ENCODE measurements at places on chromosomes 6 and 20.

- DNase-seq = no peak
These were observed 664.8 kb upstream of the MMS22L start for GRCh38 chr6:97947841-97948240.

GRCh38 chr6:144036064-144036834 lies 28.2 kb upstream of the PLAGL1 start:
- DNase-seq = no peak

DNA sequence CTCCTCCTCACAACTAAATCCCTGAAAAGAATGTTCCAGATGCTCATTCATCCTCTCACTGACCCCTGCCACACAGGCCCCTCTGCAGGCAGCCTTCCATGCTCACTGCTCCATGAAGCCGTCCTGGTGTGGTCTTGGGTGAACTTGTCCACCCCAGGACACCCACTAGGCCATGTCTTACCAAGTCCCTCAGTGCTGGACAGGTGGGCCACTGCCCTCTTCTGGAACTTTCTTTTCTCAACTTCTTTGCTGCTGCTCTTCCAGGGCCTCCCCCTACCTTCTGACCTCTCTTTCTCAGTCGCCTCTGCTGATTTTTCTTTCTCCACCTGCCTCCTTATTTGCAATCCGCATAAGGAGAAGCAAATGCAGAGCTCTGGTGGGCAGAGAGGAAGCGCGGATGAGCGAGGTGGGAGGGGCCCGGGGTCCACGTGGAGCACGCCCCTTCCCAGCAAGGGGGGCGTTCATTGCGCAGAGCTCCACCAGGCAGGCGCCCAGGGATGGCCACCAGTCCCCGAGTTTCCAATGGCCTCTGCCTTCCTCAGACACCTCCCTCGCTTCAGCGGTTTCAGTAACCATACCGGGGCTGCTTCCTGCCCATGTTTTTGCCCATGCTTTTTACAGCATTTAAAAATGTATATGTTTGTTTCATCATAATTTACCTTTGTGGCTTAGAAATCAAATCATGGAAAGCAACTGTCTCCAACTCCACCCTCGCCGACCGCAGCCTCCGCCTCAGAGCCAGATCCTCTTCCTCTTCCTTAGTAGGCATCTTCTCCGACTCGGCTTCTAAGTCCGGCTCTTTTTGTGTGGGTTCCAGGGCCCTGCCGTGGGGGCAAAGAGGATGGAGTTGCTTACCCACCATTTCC lies 129.6 kb downstream of the ZDHHC14 start:
- no peak for DNase-seq

- DNase-seq = no peak
These were observed 54.4 kb downstream of the PERP start for GRCh38 chr6:138052783-138053182.

DNA sequence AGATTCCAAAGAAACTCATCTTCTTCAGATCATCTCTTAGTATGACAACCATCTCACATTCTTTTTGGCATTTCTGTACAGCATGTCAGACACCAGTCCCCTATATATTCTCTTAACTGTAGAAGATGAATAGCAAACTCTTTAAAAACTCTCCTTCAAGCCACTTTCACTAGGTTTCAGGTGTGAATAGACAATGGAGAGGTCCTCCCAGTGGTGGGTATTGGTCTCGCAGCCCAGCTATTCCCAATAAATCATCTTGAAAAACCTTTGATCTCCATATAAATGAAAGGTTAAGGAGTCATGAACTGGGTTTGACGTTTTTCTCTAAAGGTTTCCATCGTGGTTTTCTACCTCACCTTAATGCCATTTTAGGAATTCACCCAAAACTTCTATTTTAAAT lies 180.0 kb downstream of the GJA1 start:
- no peak for DNase-seq

- no peak for DNase-seq
These were observed 1.8 kb downstream of the ASCC3 start for GRCh38 chr6:100879317-100879716.

- no peak for DNase-seq
These were observed 43.2 kb downstream of the KHDC1L start for GRCh38 chr6:73182021-73182607.

DNA sequence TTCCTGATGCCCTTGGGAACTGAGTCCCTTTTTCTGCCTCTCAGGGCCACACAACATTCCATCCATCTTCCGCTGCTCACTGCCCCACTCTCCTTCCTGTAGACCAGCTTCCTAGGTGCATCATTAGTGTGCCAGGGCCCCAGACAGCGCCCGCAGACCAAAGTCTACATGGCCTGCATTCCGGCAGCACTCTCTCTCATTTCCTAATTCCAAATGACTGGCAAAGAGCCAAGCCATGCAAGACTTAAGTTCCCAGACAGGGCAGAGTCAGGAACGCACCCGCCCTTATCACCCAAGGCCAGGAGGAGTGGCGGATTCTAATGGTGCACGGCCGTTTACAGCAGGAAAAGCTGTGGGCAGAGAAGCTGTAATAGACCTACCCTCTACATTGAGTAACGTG lies 159.8 kb upstream of the ARID1B start:
- no peak for DNase-seq

GRCh38 chr6:164693944-164694343 lies 615.5 kb downstream of the C6orf118 start:
- DNase-seq = no peak

DNA sequence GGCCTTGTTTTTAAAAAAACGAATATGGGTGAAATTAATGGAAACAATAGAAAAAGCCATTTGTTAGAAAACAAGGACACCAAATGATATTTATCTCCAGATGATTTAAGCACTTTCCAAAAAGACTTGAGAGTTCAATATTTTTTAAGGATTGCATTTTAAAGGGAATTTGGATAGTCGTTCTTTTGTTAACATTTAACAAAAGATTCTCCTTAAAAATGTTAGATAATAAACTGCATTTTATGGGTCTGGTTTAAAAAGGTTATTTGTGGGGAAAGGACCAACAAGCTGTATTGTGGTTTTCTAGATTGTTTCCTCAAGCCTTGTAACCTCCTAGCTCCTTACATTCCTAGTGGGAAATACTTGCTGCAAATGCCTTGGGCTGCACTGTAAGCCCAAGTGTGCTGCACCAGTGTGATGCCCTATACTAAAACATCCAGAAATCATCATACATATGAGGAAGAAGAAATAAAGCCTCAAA lies 1.5 kb upstream of the PHIP start:
- no peak for DNase-seq

DNA sequence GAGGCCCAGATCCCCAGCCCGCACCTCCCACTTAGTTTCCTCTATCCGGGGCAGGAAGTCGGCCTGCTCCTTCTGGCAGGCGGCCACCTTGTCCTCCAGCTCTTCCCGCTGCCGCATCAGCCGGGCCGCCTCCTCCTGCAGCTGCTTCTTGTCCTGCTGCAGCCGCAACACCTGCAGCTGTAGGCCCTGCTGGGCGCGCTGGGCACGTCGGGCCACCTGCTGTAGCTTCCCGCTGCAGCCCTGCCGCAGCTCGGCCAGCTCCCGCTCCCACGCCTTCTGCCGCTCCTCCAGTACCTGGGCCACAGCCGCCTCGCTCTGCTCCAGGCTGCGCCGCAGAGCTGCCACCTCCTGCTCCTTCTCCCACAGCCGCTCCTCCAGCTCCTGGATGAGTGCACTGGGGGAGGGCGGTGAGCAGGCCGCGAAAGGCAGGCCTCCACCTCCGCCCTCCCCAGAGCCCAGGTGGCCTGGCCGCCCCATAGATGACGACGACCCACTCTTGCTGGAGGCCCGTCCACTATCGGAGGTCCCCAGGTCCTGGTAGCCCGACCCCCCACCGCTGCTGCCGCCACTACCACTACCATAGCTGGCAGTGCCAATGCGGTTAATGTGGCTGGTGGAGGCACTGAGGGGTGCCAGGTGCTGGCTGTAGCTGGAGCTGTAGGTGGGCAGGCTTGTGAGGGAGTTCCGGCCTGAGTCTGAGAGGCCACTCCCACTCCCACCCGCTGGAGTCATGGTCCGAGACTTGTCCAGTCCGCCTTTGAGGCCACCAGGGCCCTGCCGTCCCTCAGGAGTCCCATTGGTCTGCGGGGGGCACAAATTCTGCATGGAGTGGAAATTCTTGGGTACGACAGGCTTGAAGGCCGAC lies 6.0 kb upstream of the FASTKD5 start:
- DNase-seq = no peak

- no peak for DNase-seq
These were observed 18.2 kb upstream of the HDGFL1 start for GRCh38 chr6:22550971-22551670.

DNA sequence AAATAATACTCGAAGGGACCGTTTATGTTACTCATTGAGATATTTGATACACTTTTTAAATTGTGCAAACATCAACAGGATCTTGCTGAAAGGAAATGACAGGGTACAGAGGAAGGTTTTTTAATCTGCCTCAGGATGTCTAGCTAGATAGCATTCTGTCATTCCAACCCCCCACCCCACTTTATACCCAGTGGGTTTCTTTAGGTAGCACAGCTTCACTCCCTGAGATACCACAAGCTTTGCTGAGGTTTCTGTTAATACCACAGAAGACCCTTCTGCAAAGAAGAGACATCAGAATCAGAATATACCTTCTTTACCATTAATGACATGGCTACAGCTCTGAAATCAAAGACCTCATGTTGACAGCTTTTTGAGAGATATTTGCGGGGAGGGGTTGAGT lies 1.3 kb downstream of the PHACTR2 start:
- DNase-seq = no peak

DNA sequence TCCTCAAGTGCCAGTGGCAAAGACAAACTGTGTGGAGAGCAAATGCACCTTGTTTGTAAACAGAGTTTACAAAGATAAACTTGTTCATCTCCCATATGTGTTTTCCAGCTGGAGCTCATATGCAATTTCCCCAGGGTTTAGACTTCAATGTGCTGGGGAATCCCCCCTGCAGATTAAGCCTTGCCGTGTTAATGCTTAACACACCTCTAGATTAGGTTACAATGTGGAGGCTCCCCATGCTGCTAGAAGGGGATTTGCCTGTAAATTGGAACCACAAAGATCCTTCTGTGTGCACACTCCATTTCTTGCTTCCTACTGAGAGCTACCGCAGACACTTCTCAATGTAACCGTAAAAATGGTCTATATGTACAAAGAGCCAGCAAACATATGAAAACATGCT lies 263.1 kb downstream of the TBX18 start:
- DNase-seq = no peak

DNA sequence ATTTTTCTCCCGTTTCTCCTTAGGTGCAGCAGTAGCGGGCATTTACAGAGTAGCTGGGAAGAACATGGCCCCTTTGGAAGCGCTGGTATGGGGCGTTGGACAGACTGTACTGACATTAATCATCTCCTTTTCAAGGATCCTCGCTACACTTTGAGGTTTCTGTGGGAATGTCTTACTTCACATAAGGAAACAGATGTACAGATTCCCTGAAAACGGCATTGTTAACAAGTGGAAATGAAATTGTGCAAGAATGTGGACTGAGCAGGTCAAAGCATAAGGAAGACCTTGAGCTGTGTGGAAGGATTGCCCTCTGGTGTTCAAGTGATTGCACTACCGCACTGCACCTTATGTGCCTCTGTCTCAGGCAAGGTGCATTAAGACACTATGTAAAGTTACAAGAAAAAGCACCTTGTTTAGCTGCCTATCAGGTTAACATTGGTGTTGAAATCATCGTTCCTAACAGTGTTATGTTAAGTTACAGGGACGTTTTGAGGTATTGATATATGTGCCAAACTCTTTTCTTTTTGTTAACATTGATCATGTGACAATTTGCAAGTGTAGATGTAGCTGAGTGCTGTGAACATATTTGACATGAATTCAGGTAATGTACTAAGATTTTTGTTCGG lies 38.0 kb downstream of the TMEM170B start:
- no peak for DNase-seq

DNA sequence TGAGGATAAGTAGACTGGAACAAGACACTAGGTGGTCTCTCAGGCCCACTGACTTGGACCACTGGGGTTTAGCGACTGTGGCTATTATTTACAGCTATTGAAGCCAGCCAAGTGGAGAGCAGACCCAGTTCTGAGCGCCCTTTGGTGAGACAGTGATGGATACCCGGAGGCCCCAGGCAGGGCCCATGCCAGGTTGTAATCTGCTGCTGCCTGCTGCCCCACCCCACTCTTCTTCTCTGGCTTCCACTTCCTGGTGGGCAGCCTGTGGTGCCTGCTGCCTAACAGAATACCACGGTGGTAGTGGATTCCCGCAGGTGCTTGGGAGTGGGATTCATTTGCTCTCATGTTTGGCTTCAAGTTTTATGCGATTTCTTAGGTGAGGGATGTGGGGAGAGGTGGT lies 570 bp downstream of the RAB44 start:
- no peak for DNase-seq

DNA sequence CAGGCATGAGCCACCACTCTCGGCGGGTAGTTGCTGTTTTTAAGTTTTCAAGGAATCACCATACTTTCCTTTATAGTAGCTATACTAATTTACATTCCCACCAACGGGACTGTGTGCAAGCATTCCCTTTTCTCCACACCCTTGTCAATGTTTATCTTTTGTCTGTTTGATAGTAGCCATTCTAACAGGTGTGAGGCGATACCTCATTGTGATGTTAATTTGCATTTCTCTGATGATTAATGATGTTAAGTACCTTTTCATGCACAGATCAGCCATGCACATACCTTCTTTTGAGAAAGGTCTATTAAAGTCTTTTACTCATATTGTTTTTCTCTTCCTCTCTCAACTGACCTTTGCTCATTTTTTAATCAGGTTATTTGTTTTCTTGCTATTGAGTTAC lies 43.0 kb upstream of the CCND3 start:
- DNase-seq = no peak

- no peak for DNase-seq
These were observed 93.7 kb downstream of the ZFAND3 start for GRCh38 chr6:37913210-37913609.

DNA sequence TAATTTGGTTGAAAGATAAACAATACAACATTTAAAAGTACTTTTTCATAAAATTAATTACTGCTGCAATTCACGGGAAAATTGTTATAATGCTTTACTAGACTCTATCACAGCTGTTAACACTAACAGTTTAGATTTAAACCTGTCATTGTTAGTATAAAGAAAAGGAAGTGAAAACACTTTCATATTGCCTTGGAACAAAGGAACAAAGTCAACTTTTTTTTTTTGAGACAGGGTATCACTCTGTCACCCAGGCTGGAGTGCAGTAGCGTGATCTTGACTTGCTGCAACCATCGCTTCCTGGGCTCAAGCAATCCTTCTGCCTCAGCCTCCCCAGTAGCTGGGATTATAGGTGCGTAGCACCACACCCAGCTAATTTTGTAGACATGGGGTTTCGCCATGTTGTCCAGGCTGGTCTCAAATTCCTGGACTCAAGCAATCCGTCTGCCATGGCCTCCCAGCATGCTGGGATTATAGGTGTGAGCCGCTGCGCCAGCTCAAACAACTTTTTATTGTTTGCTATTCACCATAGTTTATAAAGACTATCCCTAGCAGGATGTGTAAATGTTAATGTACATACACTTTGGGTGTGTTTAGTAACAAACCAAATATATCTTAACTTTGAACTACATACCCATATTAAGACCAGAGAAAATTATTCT lies 22.1 kb downstream of the SLC35A1 start:
- no peak for DNase-seq

Data from activated naive CD4-positive, alpha-beta T cell treated with anti-CD3 and anti-CD28 coated beads, Interleukin-2, amount 50 U/mL, for 72 hours (primary cell).